ENCODE measurements at places on chromosomes 6 and 20.

DNA sequence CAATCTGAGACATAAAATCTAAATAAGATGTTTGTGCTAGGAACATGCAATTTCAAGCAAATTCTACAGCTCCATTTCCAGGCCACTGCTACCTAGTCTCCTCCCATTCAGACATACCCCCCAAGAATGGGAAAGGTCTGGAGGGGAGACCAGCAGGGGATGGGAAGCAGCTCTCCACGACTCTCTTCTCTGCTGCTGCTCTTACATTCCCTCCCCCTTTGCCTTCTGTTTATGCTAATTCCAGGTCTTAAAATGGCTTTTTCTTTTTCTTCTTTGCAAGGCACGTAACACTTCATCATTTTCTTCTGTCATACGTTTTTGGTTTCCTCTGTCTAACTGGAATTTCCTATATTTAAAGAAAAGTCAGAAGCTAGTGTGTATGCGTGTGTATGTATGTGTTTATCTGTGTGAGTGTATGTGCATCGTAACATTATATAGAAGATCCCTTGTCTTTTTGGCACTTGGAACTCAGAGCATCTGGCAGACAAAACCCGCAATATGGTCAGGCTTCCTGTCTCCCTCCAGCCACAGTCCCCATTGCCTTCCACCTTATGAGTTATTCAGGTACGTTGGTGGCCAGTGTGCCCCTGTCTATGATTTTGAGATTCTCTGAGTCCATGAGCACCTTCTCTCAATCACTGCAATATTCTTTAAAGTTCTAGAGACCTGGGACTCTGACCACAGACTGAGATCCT is 493.7 kb downstream of the BTBD3 start:
- DNase-seq, result no peak

DNA sequence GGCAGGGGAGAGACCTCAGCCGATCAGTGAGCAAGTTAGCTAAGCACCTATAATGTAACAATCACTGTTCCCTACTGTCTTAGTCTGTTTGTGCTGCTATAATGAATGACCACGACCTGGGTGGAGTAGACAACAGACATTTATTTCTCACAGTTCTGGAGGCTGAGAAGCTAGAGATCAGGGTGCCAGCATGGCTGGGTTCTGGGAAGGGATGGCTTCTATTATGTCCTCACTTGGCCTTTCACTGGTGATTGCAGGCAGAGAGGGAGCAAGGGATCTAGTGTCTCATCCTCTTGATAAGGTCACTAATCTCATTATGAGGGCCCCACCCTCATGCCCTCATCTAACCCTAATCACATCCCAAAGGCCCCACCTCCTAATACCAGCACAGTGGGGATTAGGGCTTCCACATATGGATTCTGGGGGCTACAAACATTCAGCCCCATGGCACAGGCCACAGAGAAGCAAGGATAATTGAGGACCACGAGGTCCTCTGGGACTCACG is 162.5 kb downstream of the CD83 start:
- no peak for DNase-seq

DNA sequence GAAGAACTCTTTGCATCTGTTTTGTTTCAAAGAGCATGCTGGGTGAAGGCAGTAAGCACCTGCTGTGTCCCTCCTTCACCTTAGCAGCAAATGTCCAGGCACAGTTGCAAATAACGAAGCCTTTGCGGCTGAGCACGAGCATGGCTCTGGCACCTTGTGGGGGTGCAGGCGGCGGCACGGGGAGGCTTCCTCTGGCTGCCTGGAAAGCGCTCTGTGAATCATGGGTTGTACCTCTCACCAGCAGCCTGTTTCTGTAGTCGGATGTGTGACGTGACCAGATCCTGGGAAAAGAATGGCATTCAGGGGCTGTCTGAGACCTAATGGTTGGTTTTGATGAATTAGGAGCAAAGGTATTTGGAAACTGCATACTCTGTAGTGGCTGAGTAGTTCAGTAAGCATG is 144.8 kb downstream of the DTNBP1 start:
- DNase-seq, result no peak

- DNase-seq, result no peak
Observed at GRCh38 chr20:54078296-54078984, 8.0 kb upstream of the BCAS1 start.

- DNase-seq, result peak; percentile 41
Observed at GRCh38 chr20:59123011-59123677, 40.5 kb upstream of the ZNF831 start.

- DNase-seq, result no peak
Observed at GRCh38 chr6:169406804-169407203, 153.2 kb upstream of the THBS2 start.

GRCh38 chr6:53045891-53046673 is 19.1 kb upstream of the FBXO9 start:
- no peak for DNase-seq

- no peak for DNase-seq
Observed at GRCh38 chr6:170068496-170068895, 222.4 kb downstream of the DLL1 start.

GRCh38 chr20:39839399-39840119 is 849.5 kb downstream of the MAFB start:
- no peak for DNase-seq

DNA sequence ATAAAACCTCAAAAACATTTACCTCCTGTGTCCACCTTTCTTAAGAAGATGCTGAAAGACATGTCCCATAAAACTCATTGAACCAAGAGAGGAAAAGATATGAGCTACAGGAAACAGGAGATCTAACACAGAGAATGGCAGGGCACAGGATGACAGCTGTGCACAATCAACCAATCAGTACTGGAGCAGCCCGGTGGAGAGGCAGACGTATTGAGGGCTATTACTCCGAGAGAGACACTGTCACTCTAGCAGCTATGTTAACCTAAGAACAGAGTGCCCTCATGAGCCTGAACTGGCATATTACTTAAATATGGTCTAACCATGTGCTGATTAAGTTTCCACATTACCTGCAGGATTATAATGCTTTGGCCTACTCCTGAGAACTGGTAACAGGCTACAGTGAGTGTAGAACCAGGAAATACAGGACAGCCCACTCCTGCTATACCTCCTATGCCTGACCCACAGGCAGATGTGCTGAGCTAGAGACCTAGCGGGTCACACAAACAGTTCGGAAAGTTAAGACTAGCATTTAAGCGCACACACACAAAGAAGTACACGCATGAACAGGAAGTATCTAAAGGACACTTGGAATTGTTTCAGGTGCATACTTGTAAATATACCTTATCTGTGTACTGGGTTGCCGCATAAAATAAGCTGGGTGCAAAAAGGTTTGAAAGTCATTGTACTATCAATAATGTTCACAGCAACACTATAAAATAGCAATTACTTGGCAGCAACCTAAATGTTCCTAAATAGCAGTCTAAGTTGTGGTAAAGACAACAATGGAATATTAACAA is 199.3 kb upstream of the SHLD1 start:
- no peak for DNase-seq

- no peak for DNase-seq
Observed at GRCh38 chr6:118621799-118622470, 29.5 kb downstream of the CEP85L start.

GRCh38 chr6:34360556-34360955 is 31.9 kb downstream of the NUDT3 start:
- no peak for DNase-seq

- no peak for DNase-seq
Observed at GRCh38 chr6:129730477-129731165, 20.6 kb upstream of the ARHGAP18 start.

DNA sequence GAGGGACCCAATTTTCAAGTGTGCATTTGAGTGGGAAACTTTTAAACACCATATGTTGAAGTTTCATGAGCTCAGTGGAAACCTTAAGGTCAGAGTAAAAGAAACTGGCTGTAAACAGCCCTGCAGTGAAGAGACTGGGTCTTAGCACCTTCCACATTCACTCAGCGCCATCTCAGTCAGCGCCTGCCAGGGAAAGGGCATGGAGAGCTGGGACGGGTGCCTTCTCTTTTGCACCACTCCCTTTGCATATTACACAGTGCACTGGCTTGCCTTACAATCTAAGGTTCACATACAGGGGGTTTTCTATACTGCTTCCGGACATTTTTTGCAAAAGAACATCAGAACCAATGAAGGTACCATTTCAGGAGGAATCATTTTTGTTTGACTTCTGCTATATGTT is 4.5 kb downstream of the TOMM6 start:
- DNase-seq, result no peak

DNA sequence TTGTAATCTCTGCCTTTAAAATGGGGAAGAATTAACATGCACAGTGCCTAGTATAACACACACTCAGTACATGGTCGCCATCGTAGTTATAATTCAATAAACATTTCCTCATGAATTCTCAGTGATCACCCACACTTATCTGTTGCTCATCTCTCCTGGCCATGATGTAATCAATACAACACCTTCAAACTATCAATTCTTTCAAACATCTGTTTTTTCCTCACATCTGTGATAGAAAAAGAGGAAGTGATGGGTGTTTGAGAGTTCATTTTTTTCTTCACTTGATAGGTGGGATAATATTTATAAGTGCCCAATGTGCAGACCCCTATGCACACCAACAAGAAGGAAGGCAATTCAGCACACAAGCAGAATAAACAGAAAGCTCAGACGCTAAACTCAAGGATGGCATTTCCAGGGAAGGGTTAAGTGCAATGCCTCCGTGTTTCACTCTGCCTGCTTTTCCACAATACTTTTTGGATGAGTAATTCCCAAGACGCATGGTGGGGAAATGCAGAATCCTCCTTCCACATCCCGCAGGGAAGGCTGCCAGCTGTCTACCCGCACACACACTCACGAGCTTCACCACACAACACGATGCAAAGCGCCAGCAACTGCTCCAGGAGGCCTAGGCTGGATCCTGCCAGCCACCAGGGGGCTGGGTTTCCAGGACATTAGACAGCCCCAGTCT is 100.3 kb downstream of the GMPR start:
- no peak for DNase-seq
